ENCODE measurements at places on chromosomes 7 and 10. TPM values are rescaled to one million over a fixed set of nuclear protein-coding genes. Genes with fewer than 3 reads are reported as not detected.

- no peak for DNase-seq
These were observed 15.4 kb downstream of the TFAM start for GRCh38 chr10:58400609-58401008.

DNA sequence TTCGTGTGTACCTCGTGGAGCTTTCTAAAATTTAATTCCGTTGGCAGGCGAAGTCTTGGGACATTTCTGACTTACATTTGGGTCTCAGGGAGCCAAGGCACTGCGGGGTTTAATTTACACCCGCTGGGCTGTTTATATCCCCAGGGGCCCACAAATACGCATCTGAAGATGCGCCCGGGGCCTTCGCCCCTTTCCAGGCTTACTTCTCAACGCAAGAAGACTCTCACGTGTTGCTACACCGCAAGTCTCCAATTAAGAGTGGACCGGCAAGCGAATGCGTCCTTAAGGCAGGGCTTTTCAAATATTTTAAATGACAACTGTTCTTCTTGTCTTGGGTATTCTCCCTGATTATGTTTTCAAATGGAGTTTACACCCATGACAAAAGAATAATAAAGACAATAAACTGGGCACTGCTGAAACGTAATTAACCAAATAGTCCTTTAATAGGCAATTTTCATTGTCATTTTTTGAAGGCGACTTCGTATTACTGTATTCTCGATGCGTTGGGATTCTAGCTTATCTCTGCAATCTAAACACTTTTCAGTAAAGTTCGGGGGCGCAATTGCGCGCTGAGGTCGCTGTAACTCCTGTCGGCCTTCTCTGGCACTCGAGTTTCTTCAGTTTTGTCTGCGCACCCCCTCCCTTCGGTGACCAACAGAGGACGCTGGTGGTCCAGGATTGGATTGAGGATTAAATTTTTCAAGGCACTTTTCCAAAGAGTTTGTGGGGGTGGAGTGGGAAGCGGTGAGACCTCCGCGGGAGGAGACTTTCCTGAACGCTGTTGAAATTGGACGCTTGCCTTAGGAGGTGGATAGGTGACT is 837 bp upstream of the IGFBP3 start:
- peak; percentile 78 for DNase-seq

DNA sequence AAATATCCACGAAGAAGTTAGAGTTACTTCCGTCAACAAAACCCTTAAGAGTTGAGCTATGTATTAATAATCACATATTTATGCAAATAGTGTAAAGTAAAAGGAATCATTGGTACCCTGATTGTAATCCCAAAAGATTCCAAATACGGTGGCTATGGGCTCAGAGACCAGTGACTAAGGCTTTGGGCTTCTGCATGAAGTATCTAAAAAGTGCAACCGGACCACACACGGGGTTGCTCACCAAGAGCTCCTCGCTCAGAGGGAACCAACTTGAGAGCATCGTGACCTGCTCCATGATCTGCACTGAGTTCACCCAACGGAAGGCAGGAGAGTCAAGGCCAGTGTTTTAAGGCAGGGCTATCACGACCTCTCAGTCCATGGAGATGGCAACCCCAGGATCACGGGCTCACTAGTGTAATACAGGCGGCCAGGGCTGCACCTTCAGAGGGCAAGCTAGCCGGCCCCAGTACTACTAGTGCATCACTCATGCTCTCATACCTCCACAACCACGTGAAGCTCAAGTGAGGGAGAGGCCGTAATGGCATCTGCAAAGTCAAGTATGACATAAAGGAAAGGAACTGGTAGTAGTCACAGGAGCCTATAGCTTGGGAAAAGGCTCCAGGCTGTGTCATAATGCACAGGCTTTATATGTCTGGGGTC is 77.1 kb upstream of the CAMK2B start:
- no peak for DNase-seq

DNA sequence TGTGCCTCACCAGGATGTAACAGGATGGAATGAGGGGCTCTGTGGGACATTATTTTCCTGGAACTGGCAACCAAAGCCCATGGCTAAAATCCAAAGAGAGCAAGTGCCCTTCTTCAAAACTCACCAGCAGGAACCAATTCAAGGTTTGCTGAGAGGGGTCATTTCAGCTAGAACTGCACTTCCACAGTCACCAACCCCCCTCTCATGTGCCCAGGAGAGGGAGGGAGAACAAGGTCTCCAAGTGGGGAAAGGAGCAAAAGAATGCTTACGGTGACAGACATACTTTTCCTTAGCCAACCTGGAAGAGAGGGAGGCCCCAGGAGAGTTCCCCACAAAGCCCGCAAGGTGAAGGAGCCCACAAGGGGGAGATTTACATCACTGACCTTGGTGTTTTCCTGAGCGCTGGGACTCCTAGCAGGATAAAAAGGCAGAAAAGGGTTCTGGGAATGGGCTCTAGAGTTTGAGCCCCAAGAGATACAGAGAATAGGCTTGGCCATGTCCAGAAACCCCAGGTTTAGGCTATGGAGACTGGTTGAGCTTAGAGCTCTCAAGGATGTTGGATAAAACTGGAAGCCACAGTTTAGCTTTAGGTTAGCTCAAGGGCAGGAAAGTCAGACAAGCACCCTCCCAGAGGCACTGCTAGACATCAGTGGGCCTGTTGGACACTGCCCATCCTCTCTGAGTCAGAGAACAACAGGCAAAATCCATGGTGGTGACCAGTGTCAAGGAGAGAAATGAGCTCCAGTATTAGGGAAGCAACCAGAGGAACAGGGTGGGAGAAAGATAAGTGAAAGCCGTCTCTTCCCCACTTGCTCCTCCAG is 63.9 kb upstream of the GHITM start:
- DNase-seq, result no peak

- no peak for DNase-seq
These were observed 217.1 kb downstream of the TMEM178B start for GRCh38 chr7:141290973-141291372.

GRCh38 chr10:18377898-18378297 is 237.7 kb downstream of the CACNB2 start:
- DNase-seq, result no peak

- DNase-seq, result no peak
These were observed 524.7 kb upstream of the GALNT17 start for GRCh38 chr7:70607281-70607680.

- no peak for DNase-seq
These were observed 19.7 kb downstream of the SUFU start for GRCh38 chr10:102523250-102524029.

Gene HTR5A
- total RNA-seq, result not detected

Gene MMD2
- not detected for total RNA-seq

Gene LGI1
- 2.6 TPM for total RNA-seq

Gene CPED1
- total RNA-seq, result 30.5 TPM

Measured in hepatocyte (in vitro differentiated cells).